ENCODE measurements at places on chromosomes 4 and X. TPM values are rescaled to one million over a fixed set of nuclear protein-coding genes. Genes with fewer than 3 reads are reported as not detected.

The KLF8 gene
- 36.8 TPM for total RNA-seq

The UCHL1 gene
- 3.5 TPM for total RNA-seq

The LNX1 gene
- 12.9 TPM for total RNA-seq

The SERPINA7 gene
- total RNA-seq: not detected

The DDIT4L gene
- total RNA-seq: 10.2 TPM

The SORCS2 gene
- total RNA-seq: 17.1 TPM

GRCh38 chr4:10144966-10145365 is 28.4 kb upstream of the WDR1 start:
- no peak for DNase-seq

DNA sequence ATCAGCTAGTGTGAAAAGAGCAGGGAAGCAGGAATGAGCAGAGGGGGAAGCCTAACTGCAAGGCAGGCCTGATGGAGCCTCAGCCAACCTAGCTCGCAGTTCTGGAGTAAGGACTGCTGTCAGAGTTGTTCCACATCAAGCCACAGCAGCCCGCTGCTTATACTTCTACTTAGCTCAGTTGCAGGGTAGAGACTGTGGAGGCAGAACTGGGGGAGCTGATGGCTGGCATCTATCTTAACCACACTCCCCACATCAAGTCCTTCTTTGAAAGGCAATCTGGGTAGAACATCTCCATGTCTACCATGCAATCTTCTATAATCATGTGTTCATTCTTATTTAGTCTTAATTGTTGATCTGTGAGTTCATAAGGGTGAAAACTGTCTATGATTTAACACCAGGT is 46.1 kb downstream of the DDX60 start:
- DNase-seq: no peak

DNA sequence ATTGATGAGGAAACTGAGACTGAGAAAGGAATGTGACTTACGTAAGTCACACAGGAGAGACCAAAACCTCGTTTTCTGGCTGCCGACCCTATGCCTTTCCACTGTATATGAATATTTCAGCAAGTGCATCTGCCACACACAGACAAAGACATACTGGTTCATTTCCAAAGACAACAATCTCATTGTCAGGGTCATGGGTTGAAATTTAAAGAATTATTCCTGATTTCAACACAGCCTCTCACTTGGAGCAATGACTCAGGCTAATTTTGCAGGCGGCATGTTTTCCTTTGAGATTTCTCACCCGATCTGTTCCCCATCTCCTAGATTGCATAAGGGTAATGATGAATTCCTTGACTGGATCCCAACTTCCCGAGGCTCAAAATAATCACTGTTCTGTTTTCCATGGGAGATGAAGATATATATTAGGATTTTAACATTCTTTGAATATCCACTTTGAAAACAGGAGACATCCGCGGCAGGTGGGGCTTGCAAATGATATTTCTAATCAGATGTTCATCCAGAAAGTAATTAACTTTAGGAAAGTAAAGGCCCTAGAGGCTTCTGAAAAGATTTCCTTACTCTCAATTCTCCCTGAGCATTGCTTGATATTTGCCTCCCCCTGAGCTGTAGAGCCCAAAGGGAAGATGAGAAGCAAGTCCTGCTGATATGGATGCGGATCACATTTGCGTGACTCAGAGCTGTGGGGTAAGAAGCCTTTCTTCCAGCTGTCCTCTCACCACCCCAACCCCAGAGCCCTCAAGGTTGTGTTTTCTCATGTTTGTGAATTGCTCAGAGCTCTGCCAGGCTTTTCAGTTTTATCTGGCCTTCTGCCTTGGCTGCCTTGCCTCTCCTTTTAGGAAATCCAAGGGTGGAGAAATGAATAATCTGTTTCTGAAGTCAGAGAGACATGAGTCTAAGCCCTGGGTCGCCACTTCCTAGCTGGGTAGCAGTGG is 361.1 kb upstream of the BOD1L1 start:
- DNase-seq: no peak

DNA sequence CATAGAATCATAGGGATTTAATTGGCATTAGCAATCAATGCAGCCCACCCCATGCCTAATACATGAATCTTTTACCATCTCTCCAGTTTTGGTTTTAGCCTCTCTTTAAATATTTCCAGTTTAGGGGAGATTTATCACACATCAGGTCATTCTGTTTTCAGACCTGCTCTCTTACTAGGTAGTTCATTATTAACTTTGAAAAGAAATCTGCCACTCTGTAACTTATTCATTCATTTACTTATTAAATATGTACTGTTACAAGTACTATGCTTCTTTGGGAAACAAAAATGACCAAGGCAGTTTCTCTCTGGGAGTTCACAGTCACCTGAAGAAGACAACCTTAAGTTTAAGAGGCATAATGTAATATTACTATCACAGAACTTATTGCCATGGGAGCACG is 62.1 kb downstream of the USO1 start:
- DNase-seq: no peak

- DNase-seq: no peak
Observed at GRCh38 chr4:1203026-1203616, 30.7 kb upstream of the SPON2 start.

DNA sequence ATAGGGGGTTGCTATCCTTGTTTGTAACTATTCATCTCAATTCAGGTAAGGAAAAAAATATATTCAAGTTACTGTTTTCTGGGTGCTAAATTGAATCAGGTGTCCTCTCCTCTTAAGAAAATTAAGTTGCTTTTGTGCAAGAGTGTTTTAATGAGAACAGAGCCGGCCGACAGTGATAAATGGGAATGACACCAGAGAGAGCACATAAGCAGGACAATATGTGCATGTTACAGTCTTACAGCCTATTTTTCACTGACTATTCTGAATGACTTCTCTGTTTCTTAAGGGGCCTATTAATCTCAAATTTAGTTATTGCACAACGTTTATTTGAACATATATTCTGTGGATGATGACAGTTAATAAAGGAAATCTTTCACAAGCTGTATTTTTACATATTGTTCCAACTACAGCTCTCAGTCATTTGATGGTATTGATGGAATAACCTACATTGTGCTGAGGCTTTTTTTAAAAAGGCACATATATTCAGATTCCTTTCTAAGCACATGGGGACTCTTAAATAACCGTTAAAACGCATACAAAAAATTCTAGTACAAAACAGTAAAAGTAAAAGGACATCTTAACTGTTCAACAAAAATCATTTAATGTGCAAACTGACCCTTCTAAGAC is 68.4 kb downstream of the SLC10A7 start:
- no peak for DNase-seq

- DNase-seq: no peak
Observed at GRCh38 chrX:40867352-40867751, 132.0 kb upstream of the MED14 start.

- no peak for DNase-seq
Observed at GRCh38 chrX:15815779-15816437, 25.6 kb downstream of the ZRSR2 start.

GRCh38 chr4:79991601-79992000 is 81.4 kb downstream of the ANTXR2 start:
- no peak for DNase-seq
